H7 (cell line): ENCODE measurements at places on chromosomes 16 and 17. TPM values are rescaled to one million over a fixed set of nuclear protein-coding genes. Genes with fewer than 3 reads are reported as not detected.

- DNase-seq, result peak; percentile 92
These were observed 1.8 kb upstream of the UBTF start for GRCh38 chr17:44221084-44221861.

DNA sequence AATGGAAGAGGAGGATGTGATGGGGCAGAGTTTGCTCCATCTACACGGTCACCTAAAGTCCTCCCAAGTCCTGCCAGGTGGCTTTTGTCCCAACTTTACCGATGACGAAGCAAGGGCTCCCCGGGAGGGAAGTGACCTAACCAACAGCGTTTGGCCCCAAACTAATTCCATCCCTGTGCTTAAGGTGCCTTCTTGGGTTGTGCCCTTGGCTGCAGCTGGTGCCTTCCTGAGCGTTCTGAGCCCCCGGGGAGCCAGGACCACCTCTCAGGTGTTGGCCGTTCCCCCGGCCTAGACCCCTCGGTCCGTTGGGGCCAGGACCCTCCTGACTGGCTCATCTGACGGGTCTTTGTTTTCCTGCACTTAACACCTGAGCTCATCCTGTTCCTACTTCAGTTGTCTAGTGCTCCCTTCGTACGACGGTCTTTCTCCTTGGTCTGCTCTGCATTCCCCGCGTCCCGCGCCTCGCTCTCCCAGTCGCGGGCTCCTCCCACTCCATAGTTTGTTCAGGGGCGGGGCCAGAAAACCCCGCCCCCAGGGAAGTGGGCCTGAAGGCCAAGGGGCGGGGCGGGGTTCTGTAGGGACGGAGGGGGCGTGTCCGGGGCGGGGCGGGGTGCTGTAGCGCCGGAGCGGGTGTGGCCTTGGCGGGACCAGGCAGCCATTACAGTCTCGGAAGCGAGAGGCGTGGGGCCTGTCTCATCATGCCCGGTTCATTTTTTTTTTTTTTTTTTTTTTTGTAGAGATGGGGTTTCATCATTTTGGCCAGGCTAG, 822 bp upstream of the ZSCAN10 start:
- peak; percentile 98 for DNase-seq

DNA sequence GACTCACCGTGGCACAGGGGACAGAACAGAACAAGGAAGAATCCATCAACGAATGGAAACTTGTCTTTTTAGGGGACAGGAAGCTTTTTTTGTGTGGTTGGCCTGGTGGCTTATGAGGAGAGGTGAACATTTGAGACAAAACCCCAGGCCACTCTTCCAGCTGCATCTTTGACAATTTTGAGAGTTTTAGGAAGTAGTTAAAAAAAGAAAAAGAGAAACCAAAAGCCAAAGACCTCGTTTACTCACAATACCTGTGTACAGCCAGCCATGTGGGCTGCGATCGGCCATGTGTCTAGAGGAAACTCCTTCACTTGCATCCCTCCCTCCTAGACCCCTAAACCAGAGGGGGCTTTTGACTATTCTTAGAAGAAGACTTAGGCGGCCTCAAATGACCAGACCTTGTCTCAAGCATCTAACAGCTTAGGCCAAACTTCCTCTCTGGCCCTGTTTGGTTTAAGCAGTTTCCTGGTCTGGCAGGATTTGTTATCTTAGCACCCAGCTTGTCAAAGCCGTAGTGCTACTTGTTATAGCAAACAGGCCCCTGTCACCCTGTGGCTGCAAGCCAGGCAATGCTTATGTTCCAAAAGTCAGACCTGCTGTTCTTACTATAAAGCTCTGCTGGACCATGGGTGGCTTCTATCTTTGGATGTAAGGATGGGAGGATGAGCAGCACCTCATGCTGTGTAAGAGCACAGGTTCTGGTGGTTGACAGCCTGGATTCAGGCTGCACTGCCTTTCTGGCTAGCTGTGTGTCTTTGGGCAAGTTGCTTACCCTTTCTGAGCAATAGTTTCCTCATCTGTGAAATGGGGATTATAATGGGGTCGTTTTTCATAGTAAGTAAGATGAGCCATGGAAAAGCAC, 17.7 kb downstream of the KSR1 start:
- DNase-seq, result no peak

- peak; percentile 79 for DNase-seq
These were observed 22.2 kb downstream of the MMP15 start for GRCh38 chr16:58047557-58048348.

- no peak for DNase-seq
These were observed 52.0 kb upstream of the TEX2 start for GRCh38 chr17:64315032-64315490.

DNA sequence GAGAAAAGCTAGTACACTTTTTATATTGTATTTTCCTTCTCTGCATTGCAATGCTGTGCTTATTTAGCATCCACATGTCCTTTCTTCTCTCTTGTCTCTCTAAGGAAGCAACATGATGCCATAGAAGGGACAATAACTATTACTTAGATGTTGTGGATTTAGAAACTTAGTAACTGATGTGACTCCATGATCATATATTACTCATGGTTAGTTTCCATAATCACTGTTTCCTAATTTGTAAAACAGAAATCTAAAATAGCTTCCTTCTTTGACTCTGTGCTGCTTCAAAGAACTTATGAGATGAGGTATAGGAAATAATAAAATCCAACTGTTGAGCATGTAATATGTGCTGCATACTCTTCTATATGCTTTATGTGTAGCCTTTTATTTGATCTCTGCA, 6.6 kb upstream of the ABCA5 start:
- no peak for DNase-seq

GRCh38 chr17:57662644-57663308, 82.3 kb downstream of the CCDC182 start:
- peak; percentile 98 for DNase-seq

DNA sequence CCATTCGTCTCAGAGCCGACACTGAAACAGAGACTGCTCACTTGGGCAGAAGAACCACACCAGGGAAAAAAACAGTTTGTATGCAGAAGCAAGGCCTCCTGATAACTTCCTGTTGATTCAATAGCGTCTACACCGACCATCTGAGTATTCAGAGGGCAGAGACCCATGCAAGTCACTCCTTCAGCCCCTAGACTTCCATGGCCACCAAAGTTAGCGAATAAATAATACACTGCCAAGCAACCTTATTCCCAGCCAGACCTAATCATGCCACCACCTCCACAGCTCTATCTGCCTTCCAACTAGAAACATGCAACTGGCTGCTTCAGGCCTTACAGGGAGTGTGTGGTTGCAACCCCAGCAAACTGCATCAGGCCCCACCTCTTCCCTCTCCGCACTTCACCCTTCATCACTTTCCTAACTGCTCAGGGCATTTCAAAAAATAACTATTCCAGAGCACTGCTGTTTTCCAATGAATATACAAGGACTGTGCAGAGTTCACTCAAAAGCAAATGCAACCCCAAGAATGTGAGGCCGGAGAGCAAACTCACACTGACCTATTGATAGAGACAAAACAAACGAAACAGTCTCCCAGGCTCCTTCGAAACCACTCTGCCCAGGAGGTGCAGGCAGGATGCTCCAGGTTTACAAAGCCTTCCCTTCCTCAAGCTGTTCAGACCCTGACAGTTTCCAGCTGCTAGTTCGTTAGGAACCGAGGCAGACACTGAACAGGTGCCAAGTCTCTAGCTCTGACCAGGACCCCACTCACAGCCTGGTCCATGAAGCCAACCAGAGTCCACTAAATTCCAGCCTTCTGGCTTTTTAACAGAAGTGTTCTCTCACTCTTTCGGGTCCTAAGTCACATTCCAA, 3.6 kb downstream of the USP7 start:
- DNase-seq, result peak; percentile 66

- no peak for DNase-seq
These were observed 39.8 kb downstream of the USP43 start for GRCh38 chr17:9684955-9685621.

DNA sequence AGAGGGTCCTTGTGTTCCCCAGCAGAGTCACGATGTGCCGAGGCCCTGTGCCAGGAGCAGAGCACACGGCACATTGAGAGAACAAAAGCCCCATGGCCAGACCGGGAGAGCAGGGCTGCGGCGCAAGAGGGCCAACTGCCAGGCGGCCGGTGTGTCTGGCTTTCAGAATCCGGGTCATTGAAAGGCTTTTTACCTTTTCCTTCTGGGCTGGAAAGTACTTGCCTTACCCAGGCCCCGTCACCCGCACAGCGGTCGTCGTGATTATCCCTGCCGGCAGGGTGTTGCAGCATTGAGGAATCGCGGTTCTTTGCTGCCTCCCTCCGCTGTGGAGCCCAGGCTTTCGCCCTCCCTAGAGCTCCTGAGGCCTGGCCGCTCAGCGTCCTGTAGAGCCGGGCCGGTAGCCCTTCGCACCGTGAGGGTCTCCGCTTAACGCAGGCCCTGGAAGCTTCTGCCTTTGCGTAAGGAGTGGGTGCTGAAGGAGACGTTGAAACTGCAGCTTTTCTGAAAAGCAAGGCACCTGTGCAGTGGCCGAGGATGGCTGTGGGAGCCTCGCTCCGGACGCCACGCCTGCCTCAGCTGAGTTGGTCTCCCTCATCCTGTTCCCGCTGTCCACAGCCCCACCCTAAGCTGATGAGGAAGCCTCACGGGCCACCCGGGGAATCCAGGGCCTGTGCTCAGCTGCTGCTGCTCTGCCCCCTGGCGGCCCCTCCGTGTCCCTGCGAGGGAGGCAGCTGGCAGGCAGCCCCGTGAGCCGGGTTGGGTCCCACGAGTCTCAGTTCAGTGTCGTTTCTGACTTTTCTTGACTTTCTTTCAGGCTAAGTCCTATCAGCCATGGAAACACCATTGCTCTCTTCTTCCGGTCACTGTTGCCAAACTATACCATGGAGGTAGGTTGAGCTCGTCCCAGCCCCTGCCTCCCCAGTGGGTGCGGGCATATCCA, 8.6 kb upstream of the MC1R start:
- peak; percentile 98 for DNase-seq

DNA sequence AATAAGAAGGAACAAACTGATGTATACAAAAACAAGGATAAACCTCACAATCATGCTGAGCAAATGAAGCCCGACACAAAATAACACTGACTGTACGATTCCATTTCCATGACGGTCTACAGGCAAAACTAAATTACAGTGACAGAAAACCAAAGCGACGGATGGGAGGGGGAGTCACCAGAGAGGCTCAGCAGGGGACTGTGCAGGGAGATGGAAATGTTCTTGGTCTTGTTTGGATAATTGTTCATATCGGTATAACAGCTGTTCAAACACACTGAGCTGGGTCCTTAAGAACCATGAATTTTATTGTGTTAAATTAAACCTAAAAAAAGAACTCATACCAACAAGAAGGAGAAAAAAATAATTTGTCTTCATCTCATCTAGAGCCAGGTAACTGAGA, 97.8 kb downstream of the NXN start:
- no peak for DNase-seq

DNA sequence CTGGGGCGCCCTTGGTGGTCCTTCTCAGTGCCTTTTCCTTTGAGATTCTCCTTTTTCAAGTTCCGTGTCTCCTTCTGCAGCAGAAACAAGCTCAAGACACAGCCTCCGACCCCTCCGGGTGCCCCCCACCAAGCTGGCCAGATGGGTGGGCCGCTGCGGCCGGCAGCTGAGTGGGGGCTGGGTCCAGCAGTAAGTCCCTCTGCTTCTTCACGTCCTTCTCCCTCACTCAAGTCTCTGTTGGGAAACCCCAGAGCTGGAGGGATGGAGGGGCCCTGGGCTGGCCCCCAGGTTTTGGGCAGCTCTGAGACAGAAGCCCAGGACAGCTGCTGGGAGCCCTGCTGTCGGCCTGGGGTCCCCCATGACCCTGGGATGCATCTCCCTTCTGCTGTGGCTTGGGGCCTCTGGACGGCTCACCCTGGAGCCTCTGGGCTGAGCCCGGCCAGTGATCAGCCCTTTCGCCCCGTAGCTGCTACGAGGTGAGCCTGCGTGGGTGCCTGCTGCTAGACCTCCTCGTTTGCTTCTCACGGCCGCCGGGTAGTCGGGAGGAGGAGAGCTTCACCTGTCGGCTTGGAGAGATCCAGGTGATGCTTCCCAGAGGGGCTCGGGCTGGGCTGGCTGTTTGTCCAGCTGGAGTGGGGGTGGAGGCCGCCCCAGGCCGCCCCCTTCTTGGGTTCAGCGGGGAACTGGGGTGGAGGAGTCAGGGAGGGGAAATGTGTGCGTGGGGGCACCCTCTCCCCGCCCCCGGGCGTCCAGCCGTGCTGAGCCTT, 10.7 kb downstream of the ENGASE start:
- DNase-seq, result no peak

GRCh38 chr16:66266436-66267291, 99.8 kb upstream of the CDH5 start:
- peak; percentile 76 for DNase-seq

DNA sequence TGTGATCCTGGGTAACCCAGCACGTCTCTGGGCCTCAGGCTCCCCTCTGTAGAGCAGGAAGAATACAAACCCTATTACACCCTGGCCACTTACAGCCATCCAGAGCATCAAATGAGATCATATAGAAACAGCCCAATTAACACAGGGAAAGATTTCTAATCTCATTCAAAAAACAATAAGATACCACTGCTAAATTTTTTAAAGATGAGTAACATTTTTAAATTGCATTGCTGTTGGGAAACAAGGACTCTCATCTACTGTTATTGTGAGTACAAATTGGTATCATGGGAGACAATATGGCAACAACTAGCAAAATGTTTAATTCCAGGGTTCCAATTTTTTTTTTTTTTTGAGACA, 41.1 kb downstream of the SRL start:
- DNase-seq, result no peak

DNA sequence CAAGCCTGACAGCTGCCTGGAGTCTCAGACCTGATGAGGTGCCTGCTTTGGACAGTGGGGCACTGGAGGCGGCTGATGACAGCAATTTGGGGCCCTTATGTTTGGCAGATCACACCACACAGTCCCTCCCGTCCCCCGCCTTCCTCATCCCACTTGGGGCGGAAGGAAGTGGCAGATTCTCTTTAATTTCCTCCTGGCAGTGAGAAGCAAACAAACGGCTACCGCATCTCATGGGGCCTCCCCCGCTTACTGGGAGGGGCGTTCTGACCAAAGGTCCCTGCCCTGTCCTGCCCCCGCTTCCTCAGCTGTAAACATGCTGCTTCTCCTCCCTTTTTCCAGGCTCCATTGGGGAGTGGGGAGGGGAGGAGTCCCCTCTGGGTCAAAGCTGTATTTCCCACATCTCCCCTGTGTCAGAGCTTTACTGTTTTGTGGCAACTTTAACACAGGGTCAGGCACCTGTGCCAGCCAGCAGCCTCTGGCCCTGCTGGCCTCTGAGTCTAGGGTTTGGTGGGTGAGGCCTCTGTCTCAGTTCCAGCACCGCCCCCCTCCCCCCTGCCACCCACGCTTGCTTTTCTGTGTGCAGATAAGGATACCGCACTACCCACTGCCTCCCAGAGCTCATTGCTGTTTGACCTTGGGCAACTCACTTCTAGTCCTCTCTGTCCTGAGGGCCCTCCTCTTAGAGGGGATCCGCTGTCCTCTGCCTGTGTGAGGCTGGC, 5.4 kb upstream of the NFATC3 start:
- peak; percentile 32 for DNase-seq

DNA sequence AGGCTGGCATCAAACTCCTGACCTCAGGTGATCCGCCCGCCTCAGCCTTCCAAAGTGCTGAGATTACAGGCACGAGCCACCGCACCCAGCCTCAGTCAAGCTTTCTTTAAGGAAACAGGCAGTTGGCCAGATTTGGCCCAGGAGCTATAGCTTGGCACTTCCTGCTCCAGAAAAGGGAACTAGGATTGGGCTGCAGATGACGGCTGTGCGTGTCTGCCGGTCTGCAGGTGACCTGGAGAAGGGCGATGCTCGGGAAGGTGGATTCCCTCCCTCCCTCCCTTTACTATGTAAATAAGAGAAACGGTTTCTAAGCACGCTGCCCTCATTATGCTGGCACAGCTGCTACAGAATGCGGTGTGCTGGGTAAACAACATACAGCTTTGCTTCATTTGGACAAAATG, 215.9 kb downstream of the RPTOR start:
- DNase-seq, result no peak

The TBC1D3C gene
- total RNA-seq, result 0.03 and 0.63 TPM in 2 replicates

The TUBB3 gene
- total RNA-seq, result 390 and 607 TPM in 2 replicates

The HBQ1 gene
- total RNA-seq, result 0.59 and 1.6 TPM in 2 replicates

The CSH2 gene
- total RNA-seq, result not detected in 2 replicates

The CHST6 gene
- 9.7 and 11.5 TPM in 2 replicates for total RNA-seq
